ENCODE measurements at places on chromosomes 12 and 14.
A peak's percentile ranks its signal among the peaks of the same experiment; 100 is the strongest.

- no peak for DNase-seq
Observed at GRCh38 chr14:96130391-96130790, 74.2 kb upstream of the BDKRB2 start.

DNA sequence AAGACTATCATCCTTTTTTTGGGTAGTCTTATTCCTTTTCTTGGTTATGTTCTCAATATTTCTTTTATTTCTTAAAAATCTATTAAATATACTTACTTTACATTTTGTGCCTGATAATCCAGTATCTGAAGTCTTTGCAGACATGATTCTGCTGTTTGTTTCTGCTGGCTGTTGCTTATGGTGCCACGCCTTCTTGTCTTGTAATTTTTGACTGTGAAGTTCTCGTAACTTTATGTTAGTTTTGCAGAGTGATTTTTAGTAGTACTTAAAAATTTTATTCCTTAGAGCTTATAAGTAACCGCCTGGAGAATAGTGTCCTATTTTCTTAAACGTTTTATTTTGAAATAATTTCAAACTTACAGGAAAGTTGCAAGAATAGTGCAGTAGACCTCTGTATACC is 10.5 kb downstream of the FRS2 start:
- DNase-seq = no peak

GRCh38 chr12:128069359-128069997 is 197.5 kb upstream of the TMEM132C start:
- DNase-seq = peak; percentile 29

GRCh38 chr12:132648616-132649225 is 30.1 kb downstream of the P2RX2 start:
- DNase-seq = no peak

GRCh38 chr12:15634010-15634683 is 155.0 kb downstream of the EPS8 start:
- peak; percentile 35 for DNase-seq

DNA sequence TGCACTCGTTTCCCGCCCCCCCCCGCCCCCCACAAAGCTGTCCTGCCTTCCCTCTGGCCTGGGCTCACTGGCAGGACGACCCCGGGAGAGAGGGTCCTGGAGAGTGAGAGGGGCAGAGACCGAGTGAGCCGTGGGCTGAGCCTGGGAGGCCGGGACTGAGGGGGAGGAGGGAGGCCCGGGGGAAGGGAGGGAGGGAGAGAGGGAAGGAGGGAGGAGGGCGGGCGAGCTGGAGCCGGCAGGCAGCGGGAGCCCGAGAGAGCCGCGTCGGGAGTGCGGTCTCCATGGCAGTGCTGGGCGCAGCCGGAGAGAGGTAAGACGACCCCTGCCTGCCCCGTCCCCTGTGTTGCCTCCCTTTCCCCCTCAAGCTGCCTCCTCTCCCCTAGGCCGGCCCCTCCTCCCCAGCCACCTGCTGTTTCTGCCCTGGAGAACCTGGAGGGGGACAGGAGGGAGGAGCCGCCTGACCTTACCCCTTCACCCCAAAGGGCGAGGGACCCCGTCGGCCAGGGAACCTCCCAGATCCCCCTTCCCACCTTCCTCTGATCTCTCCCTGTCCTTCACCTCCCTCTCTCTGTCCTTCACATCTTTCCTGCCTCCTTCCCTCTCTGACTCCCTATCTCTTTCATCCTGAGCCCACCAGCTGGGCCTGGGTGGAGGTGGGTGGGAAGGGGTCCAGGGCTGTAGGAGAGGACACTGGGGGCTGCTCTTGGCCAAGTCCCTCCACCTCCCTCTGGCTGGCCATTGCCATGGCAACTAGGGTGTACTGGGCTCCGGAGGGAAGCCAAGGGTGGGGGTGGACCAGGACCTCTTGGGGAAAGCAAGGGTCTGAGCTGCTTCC is at the start of gene GPR162:
GPR162 (plus strand) TSS at position 231 of the 835 bp plus-strand sequence. CDS start 2,078 bp downstream, outside the sequence.
- DNase-seq = peak; percentile 34

GRCh38 chr12:15910468-15910863 is 666 bp upstream of the DERA start:
- DNase-seq = no peak

DNA sequence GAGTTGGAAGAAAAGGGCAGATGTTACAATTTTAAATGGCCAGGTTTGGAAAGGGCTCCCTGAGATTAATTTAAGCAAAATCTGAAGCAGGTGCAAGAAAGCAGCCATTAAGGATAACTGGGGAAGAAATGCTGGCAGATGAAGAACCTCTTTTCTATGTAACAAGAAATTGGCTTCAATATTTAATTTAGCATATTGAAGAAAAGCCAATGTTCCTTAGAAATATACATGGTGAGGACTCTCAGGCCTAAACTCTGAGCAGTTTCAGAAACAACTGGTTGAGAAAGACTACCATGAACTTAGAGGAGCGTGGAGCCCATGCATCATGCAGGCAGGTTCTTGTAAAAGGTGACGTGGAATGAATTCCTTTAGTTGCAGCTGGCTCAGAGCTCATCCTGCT is 152.8 kb downstream of the LRIG3 start:
- no peak for DNase-seq

DNA sequence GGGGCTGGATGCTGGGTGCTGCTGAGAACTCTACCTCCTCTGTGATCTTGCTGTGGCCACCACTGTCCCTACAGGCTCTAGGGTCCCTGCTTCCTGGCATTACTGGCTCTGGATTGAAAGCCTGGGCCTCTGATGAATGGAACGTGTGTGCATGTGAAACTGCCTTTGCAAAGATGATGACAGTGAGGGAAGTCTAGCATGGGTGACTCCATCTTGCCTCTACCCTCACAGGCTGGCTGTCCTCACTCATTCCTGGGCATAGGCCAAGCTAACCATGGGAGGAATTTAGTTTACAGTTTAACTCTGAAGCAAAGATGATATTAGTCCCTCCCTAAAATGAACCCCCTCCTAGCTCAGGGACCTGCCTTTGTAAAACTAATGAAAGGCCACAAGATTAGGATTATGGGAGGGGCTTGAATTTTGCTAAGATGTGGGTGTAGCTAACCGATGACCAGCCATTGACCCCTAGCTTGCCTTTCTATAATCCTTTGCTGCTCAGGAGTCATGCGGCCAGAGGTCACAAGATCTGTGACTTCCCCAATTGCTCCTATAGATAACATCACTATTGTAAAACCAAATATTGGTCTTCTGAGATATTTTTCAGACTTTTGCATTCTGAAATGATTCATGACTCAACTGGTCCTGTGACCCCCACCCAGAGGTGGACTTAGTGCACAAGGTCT is 2.2 kb upstream of the C1S start:
- DNase-seq = no peak

GRCh38 chr14:50471838-50472465 is 60.4 kb downstream of the MAP4K5 start:
- no peak for DNase-seq

- DNase-seq = no peak
Observed at GRCh38 chr12:6643569-6644256, 3.5 kb downstream of the ACRBP start.

GRCh38 chr12:27936196-27936595 is 36.3 kb downstream of the PTHLH start:
- DNase-seq = peak; percentile 24

GRCh38 chr12:52091869-52092268 is 12.4 kb downstream of the SMIM41 start:
- no peak for DNase-seq

- peak; percentile 97 for DNase-seq
Observed at GRCh38 chr14:68792979-68793733, at the start of gene ZFP36L1. Gene ZFP36L1 (minus strand): TSS chr14:68793067. CDS start chr14:68792938, 129 bp downstream.

- peak; percentile 20 for DNase-seq
Observed at GRCh38 chr12:8554451-8555195, 13.9 kb upstream of the CLEC4E start.

DNA sequence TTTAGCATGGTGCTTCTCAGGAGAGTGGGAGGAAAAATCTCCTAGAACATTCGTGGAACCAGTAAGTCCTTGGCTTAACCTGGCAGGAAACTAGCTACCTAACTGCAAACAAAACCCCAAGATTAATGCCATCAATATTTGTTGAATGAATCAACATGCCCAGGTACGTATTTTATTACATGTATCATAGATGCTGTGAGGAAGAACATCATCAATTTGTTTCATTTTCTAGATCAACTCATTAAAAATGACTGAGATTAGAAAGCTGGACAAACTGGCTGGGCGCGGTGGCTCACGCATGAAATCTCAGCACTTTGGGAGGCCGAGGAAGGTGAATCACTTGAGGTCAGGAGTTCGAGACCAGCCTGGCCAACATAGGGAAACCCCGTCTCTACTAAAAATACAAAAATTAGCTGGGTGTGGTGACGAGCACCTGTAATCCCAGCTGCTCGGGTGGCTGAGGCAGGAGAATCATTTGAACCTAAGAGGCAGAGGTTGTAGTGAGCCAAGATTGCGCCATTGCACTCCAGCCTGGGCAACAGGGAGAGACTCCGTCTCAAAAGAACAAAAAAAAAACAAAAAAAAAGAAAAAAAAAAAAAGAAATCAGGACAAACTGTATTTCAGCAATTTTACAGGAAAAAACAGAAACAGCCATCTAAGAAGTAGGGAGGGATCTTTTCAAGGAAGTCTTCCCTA is 88.7 kb downstream of the NTN4 start:
- DNase-seq = no peak

DNA sequence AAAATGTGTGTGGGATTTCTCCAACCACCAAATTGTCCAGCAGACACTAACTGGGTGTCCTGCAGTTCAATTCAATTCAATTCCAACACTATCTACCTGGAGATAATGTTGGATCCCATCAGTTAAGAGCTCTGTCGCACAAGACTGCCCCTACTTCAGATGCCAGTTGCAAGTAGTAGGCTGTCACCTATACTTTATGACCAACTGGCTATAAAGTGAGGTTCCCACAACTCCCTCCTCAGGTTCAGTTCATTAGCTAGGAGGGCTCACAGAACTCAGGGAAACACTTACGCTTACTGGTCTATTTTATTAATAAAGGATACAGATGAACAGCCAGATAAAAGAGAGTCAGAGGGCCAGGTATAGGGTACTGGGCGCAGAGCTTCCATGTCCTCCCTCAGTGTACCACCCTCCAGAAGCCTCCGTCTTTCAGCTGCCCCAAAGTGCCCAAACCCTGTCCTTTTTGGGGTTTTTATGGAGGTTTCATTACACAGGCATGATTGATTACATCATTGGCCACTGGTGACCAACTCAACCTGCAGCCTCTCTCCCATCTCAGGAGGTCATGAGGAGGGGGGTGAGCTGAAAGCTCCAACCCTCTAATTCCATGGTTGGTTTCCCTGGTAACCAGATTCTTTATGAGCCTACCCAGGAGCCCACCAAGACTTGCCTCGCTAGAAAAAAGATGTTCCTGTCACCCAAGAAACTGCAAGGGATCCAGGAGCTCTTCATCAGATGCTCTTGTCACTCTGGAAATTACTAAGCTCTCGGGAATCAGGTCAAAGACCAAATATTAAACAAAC is 7.5 kb upstream of the SERPINA5 start:
- no peak for DNase-seq

DNA sequence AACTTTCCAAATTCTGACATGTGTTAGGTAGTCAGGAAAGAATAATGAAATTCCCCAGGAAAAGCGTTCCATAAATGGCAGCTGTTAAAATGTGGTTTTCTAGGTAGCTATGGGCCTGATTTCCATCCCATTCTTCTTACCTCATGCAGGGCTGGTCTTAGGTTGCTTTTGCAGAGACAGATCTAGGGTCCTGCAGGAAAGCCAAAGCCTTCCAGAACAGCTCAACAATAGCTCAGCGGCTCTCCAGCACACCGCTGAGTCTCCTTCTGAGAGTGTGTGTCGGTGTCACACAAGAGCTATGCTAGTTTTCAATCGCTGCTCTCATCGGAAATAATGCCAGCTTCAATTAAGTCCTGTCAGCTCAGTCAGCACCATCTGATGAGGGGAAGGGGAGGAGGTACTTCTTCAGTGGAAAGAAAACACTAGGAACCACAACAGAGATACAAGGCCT is 106.7 kb downstream of the TMEM30B start:
- no peak for DNase-seq

DNA sequence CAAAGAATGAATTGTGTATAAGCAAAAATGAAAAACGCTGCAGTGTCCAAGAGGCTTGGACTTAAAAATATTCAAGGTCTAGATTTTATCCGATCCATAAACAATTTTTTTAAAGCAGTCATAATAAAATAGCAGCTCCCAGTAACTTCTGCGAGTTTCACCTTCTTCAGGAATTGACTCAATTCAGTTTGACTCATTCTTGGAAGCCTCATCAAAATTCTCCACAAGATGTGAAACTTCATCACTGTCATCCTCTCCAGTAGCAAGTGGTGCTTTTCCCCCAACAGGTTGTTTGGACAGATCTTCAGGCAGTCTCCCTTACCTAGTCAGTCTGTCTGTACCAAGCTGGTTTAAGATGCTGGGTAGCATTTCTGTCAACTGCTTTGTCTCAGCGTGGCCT is 93.5 kb upstream of the FOXG1 start:
- DNase-seq = peak; percentile 64

DNA sequence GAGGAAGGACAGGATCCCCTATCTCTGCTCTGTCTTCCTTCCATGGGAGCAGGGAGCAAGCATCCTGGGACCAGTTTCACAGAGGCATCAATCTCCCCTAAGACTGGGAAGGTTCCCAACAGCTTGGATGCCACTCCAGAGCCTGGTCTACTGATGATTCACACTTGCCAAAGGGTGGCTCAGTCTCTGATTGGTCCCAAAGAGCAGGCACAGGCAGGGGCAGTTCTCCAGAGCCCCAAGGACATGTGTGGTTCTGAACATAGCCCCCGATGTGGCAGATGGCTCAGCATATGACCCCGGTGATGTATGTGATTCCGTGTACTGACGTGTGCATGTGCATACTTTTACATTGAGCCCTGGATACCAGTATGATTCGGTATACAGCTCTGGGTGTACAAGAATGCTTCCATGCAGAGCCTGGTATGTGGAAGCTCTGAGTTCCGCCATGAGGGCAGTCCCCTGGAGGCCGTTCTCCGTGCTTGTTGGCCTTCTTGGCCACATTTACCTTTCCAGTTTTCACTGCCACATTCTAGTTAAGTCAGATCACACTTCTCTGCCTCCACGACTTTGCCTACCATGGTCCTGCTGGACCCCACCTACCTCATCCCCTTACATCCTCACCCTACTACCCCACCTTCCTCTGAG is 21.2 kb downstream of the ITGA7 start:
- no peak for DNase-seq

DNA sequence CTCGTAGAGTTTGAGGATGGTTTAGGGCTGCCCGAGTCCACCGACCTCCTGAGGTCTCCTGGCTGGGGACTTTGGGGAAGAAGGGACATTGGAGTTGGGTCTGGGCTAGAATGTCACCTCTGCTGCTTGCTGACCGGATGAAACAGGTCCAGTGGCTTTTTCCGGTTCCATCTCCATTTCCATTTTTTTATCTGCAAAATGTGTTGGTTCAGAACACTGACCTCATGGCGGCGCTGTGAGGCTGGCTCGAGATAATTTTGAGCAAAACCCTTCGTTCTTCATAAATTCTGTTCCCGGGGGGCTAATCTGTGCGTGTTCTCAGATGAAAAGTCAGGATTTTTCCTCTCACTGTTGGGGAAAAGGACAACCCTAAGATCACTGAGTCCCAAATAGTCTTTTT is 11.7 kb upstream of the MYL2 start:
- no peak for DNase-seq

DNA sequence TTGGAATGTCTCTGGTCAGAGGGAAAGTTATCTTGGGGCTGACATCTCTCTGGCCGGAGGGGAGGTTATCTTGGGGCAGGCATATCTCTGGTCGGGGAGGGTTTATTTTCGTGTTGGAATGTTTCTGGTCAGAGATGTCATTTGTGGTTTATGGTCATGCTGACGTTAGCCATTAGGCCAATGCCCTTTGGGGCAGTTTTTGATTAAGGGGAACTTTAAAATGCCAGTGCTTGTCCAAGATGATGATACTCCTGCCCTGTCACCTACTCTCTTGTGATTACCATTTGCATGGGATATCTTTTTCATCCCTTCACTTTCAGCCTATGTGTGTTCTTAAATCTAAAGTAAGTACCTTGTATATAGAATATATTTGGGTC is 29.0 kb upstream of the A2M start:
- DNase-seq = no peak

- no peak for DNase-seq
Observed at GRCh38 chr12:84362552-84362897, 550.1 kb downstream of the SLC6A15 start.
